ENCODE measurements at places on chromosomes 3 and 15.

- no peak for DNase-seq
These were observed 859 bp downstream of the RORA start for GRCh38 chr15:61227950-61228936.

GRCh38 chr3:139687431-139687830 lies 9.7 kb upstream of the NMNAT3 start:
- DNase-seq, result no peak

- no peak for DNase-seq
These were observed 69.6 kb downstream of the EEFSEC start for GRCh38 chr3:128222796-128223385.

- no peak for DNase-seq
These were observed 58.0 kb downstream of the MCF2L2 start for GRCh38 chr3:183370391-183370790.

DNA sequence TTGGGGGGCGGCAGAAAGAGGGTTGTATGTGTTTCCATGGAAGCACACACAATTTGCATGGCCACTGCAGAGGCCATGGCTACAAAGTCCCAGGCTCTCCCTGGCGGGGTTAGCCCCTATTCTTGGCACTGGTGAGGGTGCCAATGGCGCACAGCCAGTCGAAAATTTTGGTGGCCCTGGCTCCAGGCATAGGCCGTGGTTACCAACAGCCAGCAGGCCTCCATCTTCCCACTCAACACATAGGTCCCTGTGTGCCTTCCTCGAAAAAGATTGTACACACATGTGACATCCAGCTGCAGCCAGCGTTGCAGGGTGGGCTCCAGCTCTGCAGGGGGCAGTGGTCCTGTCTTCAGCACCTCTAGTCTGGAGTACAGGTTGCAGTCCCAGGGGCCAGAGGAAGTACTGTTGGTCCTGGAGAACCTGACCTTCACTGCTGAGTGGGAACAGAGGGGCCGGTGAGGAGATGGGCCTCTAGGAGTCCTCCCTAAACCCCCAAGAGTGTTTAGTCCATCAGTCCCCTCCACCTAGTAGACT lies 7.1 kb downstream of the P4HTM start:
- DNase-seq, result no peak

Data from activated T-cell treated with anti-CD3 and anti-CD28 coated beads, Interleukin-2, amount 50 U/mL, for 1 hour (primary cell).